ENCODE measurements at places on chromosomes 4 and X. TPM values are rescaled to one million over a fixed set of nuclear protein-coding genes. Genes with fewer than 3 reads are reported as not detected.

The NHS gene
- 1.5 TPM for total RNA-seq

The TENM3 gene
- not detected for total RNA-seq

The PNMA5 gene
- 0.12 TPM for total RNA-seq

The SLC16A2 gene
- total RNA-seq = not detected

The SMIM10L2A gene
- 1.1 TPM for total RNA-seq

The IRF2 gene
- 73.5 TPM for total RNA-seq

The BEX5 gene
- total RNA-seq = 5.8 TPM

The CFAP99 gene
- not detected for total RNA-seq

The FAM114A1 gene
- 1.6 TPM for total RNA-seq

The MAGEA2B gene
- not detected for total RNA-seq

The SLITRK4 gene
- not detected for total RNA-seq

The TMEM184C gene
- 19.6 TPM for total RNA-seq

The TLR8 gene
- total RNA-seq = not detected

The KIAA1210 gene
- not detected for total RNA-seq

The USP26 gene
- not detected for total RNA-seq

The IL2 gene
- total RNA-seq = 0.31 TPM

The PRKG2 gene
- 0.60 TPM for total RNA-seq

The SUPT20HL2 gene
- not detected for total RNA-seq

The ARHGAP36 gene
- total RNA-seq = not detected

The FMR1NB gene
- not detected for total RNA-seq

The PLK4 gene
- total RNA-seq = 40.1 TPM

The LANCL3 gene
- 0.10 TPM for total RNA-seq

The NEIL3 gene
- total RNA-seq = 27.5 TPM

The FABP2 gene
- total RNA-seq = 0.39 TPM

The VEGFD gene
- not detected for total RNA-seq

The ANXA10 gene
- total RNA-seq = not detected

The HERC3 gene
- total RNA-seq = 38.4 TPM

The TMEM31 gene
- total RNA-seq = not detected

The ALB gene
- total RNA-seq = not detected

The FGD1 gene
- total RNA-seq = 0.19 TPM

The GAGE1 gene
- not detected for total RNA-seq

The HEPH gene
- total RNA-seq = not detected

The DRP2 gene
- total RNA-seq = 0.45 TPM

The MID1 gene
- total RNA-seq = not detected

The SHROOM3 gene
- not detected for total RNA-seq

The RBM47 gene
- total RNA-seq = 5.0 TPM

The PDE5A gene
- total RNA-seq = 0.48 TPM

The FGG gene
- total RNA-seq = not detected

The MAGEC1 gene
- total RNA-seq = not detected

The TCEAL1 gene
- total RNA-seq = 5.8 TPM

The CNGA1 gene
- total RNA-seq = not detected

The HUWE1 gene
- total RNA-seq = 226 TPM

The ASMT gene
- not detected for total RNA-seq

The STK26 gene
- 53.5 TPM for total RNA-seq

The PNMA3 gene
- total RNA-seq = 5.5 TPM

The STAP1 gene
- 19.7 TPM for total RNA-seq

The VCX3A gene
- not detected for total RNA-seq

The CNGA2 gene
- not detected for total RNA-seq

The CRMP1 gene
- total RNA-seq = not detected

The MGAT4D gene
- not detected for total RNA-seq

The PF4V1 gene
- not detected for total RNA-seq
